ENCODE measurements at places on chromosomes 13 and 19.

DNA sequence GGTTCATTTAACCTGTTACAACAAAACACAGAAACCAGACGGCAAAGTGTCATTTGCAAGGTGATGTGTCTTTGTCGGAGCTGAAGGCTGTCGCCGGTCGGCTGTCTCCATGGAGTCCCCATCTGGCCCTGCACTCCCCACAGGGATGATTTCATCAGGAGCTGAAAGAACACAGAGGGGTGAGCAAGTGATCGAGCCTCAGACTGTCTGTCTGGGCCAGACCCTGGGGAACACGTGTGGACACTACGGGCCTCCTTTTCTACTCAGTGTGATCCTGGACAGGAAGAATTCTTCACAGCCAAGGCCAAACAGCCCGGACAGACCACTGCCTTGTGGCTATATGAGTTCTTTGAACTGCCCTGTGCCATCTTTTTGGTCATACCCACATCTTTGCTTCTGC, 85.1 kb downstream of the RNASEH2B start:
- no peak for DNase-seq

DNA sequence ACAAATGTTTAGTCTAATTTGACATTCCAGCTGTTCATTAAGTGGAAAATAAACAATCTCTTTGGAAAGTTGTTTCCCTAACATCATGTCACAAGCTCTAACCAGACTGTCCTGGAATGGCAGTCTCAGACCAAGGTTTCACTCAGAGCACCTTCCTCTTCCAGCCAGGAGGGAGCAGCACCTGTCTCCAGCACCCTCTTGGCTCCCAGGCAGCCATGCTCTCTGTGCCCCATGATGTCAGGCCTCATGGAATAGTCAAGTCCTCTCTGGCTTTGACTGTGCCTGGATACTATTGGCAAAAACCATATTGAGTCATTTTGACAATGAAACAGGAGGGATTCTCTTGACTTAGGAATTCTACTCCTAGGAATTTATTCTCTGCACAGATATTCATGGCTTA, 171.4 kb downstream of the OXGR1 start:
- DNase-seq, result no peak

DNA sequence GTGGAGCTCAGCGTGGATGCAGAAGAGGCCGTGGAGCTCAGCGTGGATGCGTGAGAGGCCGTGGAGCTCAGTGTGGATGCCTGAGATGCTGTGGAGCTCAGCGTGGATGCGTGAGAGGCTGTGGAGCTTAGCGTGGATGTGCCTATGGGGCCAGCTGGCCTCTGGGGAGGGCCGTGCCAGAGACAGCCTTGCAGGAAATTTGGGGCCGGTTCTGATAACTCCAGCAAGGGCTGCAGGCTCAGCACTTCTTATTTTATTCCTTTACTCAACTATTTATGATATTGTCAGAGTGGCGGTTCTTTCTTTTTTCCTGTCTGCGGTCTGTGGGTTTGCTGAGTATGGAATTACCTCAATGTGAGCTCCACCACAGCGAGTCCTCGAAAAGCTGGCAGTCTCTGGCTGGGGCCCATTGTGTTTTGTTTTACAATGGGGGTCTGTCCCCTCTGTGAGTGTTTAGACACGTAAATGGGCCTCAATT, 17.8 kb upstream of the TMEM255B start:
- peak; percentile 85 for DNase-seq

- DNase-seq, result no peak
Observed at GRCh38 chr13:76886005-76886291, 257 bp downstream of the KCTD12 start.

GRCh38 chr13:84940798-84941197, 858.4 kb downstream of the SLITRK6 start:
- DNase-seq, result no peak

DNA sequence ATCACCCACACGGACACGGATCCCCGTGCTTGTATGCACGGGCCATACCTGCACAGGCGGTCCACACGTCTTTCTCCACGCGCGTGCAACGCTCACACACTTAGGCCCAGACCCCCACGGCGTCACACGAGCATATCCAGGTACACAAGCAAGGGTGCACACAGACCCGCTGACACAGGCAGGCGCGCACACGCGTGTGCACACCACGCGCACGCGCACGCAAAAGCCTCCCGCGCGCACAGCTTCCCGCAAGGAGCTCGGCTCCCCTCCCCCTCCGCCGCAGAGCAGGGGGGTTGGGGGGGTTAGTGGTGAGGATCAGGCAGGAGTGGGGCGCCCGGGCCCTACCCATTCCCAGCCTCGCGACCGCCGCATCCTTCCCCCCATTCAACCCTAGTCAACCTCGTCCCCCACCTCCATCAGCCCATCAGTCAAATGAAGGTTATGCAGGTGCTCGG, 407 bp downstream of the RAB3A start:
- DNase-seq, result no peak

GRCh38 chr19:35438527-35438926, 9.5 kb upstream of the FFAR2 start:
- DNase-seq, result no peak

DNA sequence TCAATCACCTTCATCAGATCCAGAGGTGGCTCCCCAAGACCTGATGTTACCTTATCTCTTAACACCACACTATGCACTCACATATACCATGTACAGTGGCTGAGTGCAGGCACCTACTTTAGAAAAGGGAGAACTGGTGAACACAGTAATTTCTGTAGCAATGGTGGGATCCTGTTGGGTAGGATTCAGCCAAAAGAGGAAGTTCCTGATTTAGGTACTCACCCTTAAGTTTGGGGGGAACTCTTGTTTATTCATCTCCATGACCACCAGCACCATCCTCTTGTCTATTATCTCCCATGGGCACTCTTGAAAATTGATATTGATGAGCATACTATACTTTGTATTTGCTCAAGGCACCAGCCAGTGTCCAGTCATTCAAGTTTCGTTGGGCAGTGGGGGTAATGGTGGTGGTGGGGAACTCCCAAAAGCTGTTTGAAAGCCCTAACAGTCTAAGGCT, 324.4 kb downstream of the LMO7 start:
- DNase-seq, result no peak

DNA sequence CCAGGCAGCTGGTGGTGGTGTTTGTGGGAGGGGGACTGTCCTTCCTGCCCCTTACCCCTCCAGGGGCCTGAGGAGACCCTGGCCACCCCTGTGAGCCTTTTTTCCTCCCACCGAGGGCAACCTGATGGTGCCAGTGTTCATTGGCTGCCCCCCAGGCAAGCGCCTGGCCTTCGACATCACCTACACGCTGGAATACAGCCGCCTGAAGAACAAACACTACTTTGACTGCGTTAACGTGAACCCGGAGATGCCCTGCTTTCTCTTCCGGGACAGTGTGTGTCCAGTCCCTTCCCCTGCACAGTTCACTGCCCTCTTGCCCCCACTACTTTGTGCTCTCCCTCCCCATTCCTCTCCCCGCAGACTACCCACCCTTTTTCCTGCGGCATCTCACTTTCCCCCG, 7.3 kb upstream of the PSMD8 start:
- no peak for DNase-seq

- DNase-seq, result no peak
Observed at GRCh38 chr13:68056816-68057710, 826.9 kb upstream of the PCDH9 start.

DNA sequence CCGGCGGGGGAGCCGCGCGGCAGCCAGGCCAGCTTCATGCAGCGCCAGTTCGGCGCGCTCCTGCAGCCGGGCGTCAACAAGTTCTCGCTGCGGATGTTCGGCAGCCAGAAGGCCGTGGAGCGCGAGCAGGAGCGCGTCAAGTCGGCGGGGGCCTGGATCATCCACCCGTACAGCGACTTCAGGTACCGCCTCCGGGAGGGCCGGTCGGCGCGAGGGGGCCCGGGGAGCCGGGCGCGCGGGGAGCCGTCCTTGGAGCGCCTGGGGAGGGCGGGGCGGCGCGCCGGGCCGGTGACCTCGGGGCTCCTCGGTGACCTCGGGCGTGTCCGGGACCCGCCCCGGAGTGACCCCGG, 690 bp downstream of the HCN2 start:
- DNase-seq, result no peak
